ENCODE measurements at places on chromosomes 11 and 22. TPM values are rescaled to one million over a fixed set of nuclear protein-coding genes. Genes with fewer than 3 reads are reported as not detected.

GRCh38 chr11:129785383-129786111 is 30.1 kb upstream of the TMEM45B start:
- DNase-seq: no peak

Gene ALDH3B2
- total RNA-seq: not detected

- DNase-seq: no peak
These were observed 956.4 kb downstream of the BRD1 start for GRCh38 chr22:48871176-48871840.

GRCh38 chr11:60280412-60280811 is at the start of gene MS4A4A:
Gene MS4A4A (plus strand): TSS chr11:60280666. CDS start chr11:60280676, 10 bp downstream.
- no peak for DNase-seq

DNA sequence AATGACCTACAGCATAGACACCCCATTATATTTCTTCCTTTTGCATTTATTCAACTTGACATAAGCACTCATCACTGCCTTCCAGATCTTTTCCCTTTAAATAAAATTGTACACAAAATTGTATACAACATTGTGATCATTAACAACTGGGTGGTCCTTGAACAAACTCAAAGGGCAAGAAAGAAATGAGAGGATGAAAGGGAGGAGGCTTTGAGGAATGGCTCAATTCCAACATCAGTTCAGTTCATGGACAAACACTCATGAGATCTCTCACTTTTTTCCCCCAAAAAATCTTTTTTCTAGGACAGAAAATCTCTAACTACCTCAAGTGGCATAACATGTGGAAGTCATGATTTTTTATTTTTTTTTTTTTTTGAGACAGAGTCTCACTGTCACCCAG is 113.7 kb downstream of the PLEKHA7 start:
- no peak for DNase-seq

- no peak for DNase-seq
These were observed 64.7 kb downstream of the BDNF start for GRCh38 chr11:27635567-27636037.

GRCh38 chr11:34997952-34998528 is 81.6 kb downstream of the PDHX start:
- DNase-seq: no peak

Gene CHCHD10
- 37.1 TPM for total RNA-seq

DNA sequence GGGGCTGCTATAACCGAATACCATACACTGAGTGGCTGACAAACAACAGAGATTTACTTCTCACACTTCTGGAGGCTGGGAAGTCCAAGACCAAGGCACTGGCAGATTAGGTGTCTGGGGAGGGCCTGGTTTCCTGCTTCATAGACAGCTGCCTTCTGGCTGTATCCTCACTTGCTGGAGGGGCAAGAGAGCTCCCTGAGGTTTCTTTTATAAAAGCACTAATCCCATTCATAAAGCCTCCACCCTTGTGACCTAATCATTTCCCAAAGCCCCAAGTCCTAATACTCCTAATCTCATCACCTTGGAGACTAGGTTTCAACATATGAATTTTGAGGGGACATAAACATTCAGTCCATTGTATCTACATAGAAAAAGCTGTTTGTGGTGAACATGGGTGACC is 131.8 kb downstream of the KIRREL3 start:
- DNase-seq: no peak

DNA sequence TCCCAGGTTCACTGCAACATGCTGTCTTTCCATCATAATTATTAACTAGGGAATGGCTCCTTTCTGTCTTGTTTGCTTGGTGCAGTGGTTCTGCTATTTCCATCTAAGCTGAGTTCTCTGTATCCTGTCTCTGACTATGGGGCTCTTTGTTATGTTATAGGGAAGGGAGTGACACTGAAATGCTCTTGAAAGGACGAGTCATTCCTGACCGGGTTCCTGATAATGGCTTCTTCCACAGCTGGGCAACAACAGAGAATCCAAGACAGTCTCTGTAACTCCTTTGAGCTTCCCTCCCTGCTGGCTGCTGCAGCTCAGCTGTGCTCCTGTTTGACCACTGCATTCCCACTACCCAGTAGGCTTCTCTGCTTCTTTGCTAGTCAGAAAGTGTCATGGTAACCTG is 24.1 kb downstream of the OR2AT4 start:
- no peak for DNase-seq

- DNase-seq: no peak
These were observed 45.3 kb downstream of the ZBTB44 start for GRCh38 chr11:130269326-130269943.

DNA sequence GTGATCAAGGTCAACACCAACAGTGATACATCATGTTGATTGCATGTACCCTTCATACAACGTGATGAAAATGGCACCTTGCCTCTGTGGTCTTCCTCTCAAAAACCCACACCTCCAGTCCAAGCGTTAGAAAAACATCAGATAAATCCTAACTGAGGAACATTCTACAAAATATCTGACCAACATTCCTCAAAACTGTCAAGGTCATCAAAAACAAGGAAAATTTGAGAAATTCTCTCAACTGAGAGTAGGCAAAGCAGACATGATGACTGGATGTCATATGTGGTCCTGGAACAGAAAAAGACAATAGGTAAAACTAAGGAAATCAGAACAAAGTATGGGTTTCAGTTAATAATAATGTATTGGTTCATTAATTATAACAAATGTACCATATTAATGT is 64.0 kb upstream of the POU2AF1 start:
- no peak for DNase-seq

- DNase-seq: no peak
These were observed 850.3 kb downstream of the OPCML start for GRCh38 chr11:132681971-132682370.

DNA sequence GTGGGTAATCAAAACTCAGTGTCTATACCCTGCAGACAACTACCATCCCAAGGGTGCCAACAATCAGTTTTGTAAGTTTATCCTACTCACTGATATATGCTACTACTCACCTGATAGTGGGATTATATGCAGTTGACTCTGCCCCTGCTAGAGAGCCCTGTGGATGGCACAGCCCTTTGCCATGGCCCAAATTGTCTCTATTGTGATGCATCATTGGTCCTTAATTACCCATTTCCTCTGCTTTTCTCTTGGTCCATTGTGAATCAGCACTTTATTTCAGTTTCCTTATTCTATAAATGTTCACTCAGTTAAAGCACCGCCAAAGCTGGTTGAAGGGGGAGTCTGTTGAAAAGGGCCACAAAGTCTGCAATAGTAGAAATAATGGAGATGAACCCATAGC is 42.3 kb downstream of the PLAAT5 start:
- DNase-seq: no peak

Gene PGR
- under 0.01 TPM for total RNA-seq

DNA sequence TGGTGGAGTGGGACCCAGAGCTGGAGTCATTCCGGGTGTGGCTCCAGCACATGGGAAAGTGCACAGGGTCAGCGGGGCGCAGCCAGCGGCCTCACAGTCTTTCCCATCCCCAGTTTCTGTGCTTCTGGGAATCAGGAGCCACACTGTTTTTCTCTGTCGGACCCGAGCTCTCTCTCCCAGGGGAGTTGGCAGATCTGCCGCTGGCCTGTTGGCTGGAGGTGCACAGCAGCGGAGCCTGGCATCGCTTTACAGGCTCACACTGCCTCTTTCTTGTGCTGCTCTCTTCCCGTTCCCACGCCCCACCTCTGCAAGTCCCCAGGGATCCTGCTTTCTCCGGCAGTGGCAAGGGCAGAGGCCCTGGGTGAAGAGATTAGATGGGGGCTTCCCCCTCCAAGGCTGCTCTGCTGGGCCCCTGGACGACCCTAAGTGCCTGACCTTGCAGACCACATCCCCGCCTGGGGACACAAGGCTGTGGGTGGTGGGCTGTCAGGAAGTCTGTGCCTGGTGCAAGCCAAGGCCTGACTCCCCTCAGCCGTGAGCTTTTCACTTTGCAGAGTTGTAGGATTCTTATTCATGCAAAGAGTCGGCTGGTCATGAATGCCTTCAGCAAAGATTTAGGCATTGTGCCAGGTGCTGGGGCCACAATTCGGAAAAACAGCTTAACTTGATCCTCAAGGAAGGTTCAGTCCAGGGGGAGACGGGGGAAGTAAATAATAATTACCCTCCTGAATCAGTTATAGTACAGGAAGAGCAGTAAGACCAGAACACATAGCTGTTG is 116.3 kb downstream of the TIMP3 start:
- DNase-seq: no peak

DNA sequence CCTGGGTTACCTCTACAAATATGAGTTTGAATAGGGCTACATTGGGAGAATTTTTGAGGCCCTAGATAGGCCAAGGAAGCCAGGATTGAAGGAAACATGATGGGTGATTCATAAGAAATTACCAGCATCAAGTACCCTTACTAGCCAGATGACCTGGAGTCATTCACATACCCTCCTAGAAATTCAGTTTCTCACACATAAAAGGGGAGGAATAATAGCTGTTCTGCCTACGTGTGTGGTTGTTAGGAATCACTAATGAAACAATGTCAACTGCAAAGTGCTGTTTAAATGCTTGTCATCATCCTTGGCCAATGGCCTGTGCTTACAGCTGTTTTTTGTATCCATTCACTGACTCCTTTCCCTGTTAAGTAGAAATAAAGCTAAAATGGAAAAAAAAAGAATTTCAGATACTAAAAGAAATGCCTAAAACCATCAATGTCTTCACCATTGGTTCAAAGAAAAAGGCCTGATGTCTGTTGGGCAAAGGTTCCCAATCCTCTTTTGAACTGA is 114.4 kb downstream of the NCAM1 start:
- no peak for DNase-seq

Gene BUD13
- total RNA-seq: 27.7 TPM

GRCh38 chr22:49373289-49373666 is 454.4 kb downstream of the BRD1 start:
- no peak for DNase-seq

Gene LRRC4C
- 0.12 TPM for total RNA-seq

Gene DRD4
- not detected for total RNA-seq

- DNase-seq: no peak
These were observed 189.7 kb downstream of the MIAT start for GRCh38 chr22:26847046-26847445.

- DNase-seq: no peak
These were observed 80.1 kb downstream of the EFCAB6 start for GRCh38 chr22:43731988-43732387.

Gene DTX4
- total RNA-seq: 3.0 TPM

- no peak for DNase-seq
These were observed 198.2 kb downstream of the SWAP70 start for GRCh38 chr11:9861860-9862725.

Gene HTR3B
- total RNA-seq: not detected

DNA sequence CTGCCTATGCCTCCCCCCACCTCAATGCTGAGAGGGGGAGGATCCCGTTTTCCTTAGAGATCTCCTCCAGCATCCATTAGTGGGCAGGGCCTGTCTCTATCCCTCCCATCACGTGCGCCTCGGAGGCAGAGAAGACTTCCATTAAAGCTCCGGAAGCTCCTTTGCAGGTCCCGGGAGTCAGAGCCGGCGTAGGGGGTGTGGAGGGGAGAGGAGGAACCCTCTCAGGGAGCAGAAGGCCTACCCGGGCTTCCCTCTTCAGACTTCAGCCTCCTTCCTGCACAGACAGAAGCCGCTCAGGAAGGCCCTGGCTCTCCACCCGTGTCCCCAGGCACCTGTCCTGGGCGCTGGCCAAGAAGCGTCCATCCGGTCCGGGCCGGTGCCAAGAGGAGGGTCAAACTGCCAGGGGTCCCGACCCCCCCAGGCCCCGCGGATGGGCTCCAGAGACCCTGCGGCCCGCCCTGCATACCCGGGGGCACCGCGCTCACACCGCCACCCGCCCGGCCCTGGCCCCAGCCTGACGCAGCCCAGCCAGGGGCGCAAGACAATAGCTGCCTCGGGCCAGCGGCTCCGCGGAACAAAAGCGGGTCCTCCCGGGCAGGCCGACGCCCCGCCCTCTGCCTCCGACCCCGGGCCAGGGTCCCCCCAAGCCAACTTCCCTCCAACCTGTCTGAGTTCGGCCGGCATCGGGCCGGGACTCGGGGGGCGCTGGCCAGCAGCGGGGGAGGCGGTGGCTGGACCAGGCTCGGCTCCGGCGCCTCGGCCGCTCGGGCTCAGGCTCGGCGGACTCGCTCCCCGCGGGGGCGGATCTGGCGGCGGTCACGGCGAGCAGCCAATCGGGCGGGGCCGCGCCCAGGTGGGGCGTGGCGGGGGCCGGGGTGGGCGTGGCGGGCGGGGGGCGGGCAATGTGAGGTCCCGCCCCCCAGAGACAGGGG is 29.9 kb downstream of the ARVCF start:
- no peak for DNase-seq

DNA sequence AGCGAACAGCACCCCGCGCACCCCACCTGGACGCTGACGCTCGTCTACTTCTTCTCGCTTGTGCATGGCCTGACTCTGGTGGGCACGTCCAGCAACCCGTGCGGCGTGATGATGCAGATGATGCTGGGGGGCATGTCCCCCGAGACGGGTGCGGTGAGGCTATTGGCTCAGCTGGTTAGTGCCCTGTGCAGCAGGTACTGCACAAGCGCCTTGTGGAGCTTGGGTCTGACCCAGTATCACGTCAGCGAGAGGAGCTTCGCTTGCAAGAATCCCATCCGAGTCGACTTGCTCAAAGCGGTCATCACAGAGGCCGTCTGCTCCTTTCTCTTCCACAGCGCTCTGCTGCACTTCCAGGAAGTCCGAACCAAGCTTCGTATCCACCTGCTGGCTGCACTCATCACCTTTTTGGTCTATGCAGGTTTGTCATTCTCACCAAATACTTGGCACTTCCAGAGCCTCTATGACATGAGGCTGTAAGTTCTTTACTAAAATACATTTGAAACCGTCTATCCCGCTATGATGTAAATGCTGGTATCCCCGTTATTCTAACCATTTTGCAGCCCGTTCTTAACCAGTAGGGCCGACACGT is 535 bp downstream of the AQP11 start:
- DNase-seq: no peak

Gene PTS
- total RNA-seq: 57.2 TPM

Data from epithelial cell of proximal tubule (primary cell).